NCI-H510A treated with DMSO at 0.1 percent for 48 hours (cell line): ENCODE measurements at places on chromosomes 7 and 10.

GRCh38 chr7:1090686-1091643 lies 3.1 kb downstream of the GPER1 start:
- DNase-seq: no peak

DNA sequence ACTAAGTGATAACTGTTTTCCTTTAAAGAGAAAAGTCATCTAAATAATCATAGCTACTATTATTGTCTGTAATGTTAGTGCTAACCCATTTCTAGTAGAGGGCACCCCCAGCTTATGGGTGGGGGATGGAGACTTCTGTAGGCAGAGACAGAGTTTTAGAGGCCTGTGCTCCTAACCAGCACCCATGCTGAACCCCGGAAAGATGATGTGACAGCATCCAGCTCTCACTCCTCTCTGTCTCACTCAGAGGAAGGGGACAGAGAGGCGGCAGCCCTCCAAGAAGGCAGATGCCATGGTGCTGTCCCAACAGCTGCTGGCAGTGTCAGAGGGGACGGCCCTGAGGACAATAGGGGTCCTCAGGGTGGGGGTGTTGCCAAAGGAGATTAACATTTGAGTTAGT lies 74.4 kb upstream of the PRLHR start:
- no peak for DNase-seq

DNA sequence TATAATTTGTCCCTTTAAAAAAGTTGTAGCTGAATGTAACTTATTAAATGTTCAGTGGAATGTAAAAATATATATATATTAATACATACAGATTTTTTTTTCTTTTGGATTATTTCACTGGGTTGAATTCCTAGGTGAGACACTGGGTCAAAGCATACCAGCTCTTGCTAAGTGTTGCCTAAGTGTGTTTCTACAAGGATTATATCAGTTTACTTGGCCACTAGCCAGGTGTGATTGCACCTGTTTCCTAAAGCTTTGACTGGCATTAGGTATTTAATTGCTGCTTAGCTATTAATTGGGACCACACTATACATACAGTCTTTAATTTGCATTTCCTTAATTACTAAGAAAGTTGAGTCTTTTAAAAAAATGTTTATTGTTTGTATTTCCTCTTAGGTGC lies 5.5 kb upstream of the ELOVL3 start:
- DNase-seq: peak; percentile 73

GRCh38 chr7:28548416-28548815 lies 136.1 kb downstream of the CREB5 start:
- DNase-seq: no peak

DNA sequence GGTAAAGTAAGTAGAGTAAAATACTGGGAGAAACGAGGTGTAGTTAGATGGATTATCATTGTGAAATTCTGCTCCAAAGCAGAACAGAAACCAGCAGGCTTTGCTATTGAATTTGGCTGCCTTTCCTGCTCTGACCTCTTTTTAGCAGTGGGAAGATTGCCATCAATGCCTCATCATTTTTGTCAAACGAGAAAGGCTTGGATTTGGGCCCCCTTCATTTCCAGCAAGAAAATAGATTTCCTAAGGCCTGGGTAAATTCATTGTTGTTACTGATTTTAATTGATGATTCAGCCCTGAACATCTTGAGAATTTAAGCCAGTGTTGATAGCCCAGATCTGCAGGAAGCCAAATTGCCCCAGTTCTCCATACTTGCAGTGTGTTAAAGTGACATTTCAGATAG lies 35.2 kb upstream of the ASAH2 start:
- no peak for DNase-seq

- DNase-seq: no peak
These were observed 96.6 kb upstream of the NPTX2 start for GRCh38 chr7:98520356-98520951.

GRCh38 chr10:71582019-71582418 lies 137.6 kb downstream of the C10orf105 start:
- DNase-seq: no peak

DNA sequence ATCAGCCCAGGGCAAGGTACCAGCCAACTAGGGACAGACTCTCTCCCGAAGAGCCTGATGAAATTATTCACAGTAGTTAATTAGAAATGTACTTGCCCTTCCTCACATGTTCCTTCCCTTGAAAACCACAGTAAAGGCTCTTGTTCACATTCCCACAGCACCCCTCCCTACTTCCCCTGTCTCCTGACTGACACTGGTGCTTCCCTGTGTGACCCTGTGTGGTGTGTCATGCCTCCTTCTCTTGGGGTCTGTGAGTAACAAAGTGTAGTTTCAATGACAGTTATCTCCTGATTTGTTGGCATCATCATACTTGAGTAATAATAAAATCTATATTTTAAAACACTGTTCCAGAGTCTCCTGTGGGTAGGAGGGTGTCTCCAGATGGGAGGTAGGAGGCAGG lies 209.7 kb downstream of the ABCA13 start:
- DNase-seq: no peak

- no peak for DNase-seq
These were observed 15.1 kb upstream of the CRYGN start for GRCh38 chr7:151454932-151455530.

DNA sequence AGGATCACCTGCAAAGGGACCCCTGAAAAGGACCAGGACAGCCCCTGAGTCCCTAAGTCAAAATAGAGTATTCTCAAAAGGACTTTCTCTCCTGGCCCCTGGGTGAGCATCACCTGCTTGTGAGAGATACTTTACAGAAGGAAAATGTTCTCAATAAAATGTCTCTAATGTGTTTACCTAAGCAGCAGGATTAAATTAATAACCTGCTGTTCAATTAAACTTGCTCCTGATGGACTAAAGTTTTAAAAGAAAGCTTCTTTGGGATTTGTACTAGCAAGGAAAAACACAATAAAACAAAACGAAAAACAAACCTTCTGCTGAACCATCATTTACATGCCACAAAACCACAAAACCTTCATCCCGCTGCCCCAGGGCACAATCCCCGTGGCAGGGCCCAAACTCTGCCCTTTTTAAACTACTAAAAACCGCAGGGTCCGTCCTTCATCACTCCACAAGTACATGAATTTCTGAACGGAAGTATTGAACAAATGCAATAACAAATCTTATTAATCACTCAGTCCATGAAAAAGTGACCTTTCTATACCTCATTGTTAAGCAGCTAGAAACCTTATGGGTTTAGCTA lies 197.7 kb downstream of the TCERG1L start:
- DNase-seq: no peak

DNA sequence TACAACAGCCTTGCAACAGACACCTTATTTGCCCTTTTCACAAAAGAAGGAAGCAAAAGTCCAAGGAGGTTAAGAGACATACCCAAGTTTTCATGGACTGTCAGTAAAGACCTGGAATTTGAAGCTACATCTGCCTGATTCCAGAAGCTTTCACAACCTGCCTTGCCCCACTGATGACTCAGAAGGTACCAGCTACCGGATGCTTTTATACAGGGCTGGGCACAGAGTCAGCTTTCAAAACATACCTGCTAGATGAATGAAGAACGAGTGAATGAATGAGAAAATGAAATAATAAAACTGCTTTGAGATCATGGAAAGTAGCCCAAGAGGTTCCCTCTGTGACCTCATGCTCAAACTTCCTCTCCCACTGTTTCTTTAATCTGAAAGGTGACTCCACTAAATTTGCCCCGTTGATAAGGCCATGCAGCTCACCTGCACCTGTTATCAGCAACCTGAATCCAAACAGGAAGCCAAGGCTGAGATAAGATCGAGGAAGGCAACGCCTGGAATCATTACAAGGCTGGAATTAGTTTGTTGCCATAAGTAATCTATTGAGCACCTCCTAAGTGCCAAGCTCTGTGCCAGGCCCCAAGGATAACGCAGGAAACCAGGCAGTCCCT lies 151.5 kb downstream of the WDR11 start:
- DNase-seq: no peak

- no peak for DNase-seq
These were observed 1.5 kb downstream of the GIMAP1 start for GRCh38 chr7:150717814-150718420.

GRCh38 chr7:95478272-95479037 lies 7.3 kb upstream of the ASB4 start:
- DNase-seq: no peak

GRCh38 chr10:87519582-87519981 lies 14.9 kb downstream of the MINPP1 start:
- DNase-seq: no peak

DNA sequence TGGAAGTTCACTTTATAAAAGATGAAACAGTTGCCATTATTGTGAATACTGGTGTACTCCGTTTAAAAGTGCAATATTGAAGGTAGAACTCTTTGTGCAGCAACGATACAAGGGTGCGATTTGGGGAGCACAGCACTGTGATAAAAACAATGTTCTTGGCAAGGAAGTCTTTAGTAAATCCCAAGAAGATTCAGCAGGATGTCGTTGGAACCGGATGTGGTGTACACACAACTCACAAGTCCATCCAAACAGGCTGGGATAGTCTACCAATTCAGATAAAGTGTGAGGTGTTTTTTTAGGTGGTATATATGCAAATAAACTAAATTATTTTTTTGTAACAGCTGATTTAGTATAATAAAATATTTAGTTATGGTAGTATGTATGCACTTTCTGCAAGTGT lies 46.7 kb downstream of the ZNF777 start:
- DNase-seq: no peak

DNA sequence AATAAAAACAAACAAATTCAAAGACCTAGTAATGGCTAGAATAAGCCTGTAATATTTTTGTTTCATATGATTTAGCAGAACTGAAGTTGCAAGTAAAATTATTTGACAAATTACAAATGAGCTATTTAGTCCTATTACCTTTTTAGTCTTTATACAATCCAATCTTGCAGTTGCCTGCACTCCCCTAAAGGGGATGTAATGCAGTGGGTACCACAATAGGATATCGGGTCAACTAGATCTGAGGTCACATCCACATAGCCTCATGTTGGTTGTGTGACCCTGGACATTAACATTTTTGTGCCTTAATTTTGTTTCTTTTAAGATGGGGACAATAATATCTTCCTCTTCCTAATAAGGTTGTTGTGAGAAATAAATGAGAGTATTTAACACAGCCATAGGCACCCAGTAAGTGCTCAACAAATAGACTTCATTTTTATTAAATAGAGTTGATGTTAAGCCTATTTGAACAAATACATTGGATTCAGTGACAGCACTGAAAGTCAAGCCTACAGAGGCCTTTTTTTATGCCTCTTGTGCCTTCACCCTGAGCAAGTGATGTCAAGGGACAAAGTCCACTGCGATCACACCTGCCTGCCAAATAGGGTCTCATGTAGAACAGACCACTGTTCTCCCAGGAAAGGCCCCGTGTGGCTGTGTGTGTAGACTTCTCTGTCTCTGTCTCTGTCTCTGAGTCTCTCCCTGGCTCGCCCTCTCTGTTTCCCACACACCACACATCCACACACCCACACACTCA lies 124.8 kb downstream of the EVX1 start:
- DNase-seq: no peak

DNA sequence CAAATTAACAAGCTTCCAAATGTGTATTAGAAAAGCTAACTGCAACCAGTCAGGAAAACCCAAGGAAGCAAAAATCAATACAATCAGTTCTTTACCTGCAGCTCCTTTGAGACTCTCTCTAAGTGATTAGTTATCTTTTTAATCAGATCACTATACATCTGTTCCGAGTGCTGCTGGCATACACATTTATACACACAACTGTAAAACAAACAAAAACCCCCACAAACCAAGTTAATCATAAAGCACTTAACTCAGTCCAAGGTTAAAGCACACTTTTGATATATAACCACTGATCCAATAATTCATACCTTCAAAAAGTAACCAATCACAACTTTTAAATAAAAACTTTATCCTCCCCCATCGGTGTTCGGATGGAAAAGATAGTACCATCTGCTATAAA lies 25.6 kb downstream of the CACUL1 start:
- DNase-seq: no peak

DNA sequence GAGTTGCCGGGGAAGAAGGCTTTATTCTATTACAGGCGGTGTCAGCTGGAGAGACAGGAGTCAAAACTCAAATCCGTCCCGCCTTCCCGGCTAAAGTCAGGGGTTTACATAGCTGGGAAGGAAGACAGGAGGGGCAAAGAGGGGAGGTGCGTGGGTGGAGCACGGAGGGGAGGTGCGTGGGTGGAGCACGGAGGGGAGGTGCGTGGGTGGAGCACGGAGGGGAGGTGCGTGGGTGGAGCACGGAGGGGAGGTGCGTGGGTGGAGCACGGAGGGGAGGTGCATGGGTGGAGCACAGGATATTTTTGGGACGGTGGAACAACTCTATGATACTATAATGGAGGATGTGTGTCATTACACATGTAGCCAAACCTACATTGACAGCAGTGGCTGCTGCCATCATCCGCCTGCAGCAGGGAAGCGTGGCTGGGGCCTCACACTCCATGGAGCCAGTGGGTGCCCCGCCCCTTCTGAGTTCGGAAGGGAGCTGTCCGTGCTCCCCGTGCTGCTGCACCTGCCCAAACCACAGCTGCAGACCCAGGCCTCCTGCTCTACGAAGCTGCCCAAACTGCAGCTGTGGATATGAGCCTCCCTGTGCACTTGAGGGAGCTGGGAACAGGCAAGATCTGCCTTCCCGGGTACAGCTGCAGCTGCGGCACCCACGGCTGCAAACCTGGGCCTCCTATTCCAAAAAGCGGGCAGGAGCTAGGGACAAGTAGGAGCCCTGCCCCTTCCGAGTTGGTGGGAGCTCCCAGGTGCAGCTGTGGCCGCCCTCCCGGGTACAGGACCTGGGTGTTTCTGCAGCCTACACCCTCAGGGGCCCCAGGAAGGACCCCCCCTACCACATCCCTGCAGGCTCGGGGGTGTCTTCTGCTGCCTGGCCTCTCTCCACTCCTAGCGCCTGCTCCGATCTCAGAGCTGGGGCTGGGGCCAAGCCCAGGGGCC lies 119.4 kb downstream of the DYNC2I1 start:
- peak; percentile 63 for DNase-seq

GRCh38 chr10:114252883-114253282 lies 13.8 kb downstream of the VWA2 start:
- DNase-seq: no peak

GRCh38 chr7:87359366-87359765 lies 13.9 kb downstream of the CROT start:
- DNase-seq: no peak

DNA sequence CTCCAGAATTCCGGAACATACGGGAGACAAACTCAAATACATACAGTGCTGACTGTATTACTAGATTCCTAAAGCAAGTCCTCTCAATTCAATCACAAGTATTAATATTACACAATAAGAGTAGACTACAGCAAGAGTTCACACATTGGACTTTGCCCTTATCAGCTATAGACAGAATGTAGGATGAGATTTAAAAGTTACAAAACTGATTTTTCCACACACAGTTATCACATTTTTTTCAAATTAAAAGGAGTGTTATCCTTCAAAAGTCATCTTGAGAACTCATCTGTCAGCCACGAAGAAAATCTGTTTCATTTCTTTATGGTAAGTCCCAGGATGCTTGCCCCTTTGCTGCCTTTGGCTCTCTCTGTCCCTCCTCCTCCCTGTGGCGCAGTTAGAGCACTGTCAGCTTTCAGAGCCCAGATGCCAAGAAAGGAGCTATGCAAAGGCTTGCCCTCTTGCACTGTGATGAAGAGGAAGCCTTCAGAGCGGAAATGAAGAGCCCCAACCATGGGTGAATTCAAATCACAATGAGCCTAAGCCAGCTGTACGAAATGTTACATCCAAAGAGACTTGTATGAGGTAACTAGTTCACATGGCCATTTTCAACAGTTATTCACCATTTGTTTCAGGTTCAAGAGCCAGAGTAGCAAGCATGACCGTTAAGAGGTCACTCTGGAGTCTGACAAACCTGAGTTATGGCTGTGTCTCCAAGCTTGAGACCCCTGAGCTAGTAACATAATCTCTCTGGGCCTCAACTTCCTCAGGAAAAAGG lies 10.7 kb downstream of the NCOA4 start:
- DNase-seq: no peak
